Foreskin keratinocyte (primary cell): ENCODE measurements at places on chromosomes 11 and 22. TPM values are rescaled to one million over a fixed set of nuclear protein-coding genes. Genes with fewer than 3 reads are reported as not detected.

DNA sequence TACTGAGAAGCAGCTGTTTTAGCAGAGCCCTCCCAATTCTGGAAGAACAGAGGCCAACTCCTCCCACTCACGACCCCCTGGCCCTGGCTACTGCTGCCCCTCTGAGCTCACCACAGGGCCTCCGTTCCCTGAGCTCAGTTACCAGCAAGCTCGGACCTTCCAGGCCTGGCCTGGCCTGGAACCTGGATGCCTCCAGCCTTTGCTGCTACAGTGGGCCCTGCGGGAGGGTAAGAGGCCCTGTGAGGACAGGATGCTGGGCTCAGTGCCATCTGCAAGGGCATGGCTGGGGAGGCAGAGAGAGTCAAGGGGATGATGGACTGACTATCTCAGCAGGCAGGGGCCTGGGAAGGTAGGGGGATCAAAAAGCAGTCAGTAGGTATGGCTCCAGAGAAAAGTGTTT, 209.9 kb upstream of the NCAM1 start:
- DNase-seq = no peak

GRCh38 chr11:122358292-122358691, 242.3 kb upstream of the BLID start:
- no peak for DNase-seq

The CARD10 gene
- total RNA-seq = 116 and 130 TPM in 2 replicates

- DNase-seq = no peak
These were observed at the start of gene SSTR3 for GRCh38 chr22:37212174-37212906. TSS of gene SSTR3 (minus strand) at chr22:37212477. CDS start at chr22:37207803, 4,674 bp downstream.

GRCh38 chr11:23079382-23079813, 219.1 kb upstream of the CCDC179 start:
- no peak for DNase-seq

DNA sequence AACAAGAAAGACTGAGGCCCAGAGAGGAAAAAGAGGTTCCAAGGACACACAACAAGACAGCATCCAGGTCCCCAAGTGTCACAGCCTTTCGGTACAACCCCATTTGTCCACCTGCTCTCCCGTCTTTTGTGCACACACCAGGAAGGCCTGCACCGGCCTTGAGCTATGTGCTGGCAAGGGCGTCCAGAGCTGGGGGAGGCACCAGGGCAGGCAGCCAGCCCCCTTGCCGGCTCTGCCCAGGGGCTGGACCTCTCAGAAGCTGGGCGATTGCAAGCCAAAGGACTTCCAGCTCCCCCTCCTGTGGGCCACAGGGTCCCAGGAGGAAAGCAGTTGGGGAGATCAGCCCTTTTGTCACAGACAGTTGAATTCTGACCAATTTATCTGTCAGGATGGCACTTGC, 210.5 kb downstream of the MN1 start:
- no peak for DNase-seq

DNA sequence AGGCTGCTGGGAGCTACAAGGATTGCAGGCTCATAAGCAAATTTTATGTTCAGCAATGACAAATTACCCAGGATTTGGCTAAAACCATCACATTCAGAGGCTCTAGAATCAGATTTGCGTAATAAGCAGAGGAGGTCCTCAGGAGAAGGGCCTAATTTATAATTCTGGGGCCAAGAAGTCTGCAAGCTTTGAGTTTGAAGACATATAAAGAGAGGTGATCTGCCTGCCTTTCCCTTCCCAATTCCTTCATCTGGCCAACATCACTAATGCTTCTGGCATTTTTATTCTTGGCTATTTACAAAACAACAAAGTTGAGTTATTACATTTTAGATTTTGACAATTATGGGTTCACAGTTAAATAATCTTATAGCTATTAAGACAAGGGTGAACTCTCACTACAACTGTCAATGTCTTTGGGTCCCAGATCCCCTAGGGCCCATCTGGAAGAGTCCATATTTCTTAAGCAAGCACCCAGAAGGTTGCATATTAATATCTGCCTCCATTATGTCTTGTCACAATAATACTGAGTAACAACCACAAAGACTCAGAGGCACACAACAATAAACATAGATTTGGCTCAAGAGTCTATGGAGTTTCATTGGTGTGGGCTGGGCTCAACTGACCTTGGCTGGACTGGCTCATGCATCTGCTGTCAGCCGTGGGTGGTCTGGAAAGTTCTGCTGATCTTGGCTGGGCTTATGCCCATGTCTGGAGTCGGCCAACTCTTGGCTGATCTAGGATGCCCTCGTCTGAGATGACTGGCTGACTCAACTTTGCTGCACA, 67.2 kb upstream of the CD82 start:
- no peak for DNase-seq

DNA sequence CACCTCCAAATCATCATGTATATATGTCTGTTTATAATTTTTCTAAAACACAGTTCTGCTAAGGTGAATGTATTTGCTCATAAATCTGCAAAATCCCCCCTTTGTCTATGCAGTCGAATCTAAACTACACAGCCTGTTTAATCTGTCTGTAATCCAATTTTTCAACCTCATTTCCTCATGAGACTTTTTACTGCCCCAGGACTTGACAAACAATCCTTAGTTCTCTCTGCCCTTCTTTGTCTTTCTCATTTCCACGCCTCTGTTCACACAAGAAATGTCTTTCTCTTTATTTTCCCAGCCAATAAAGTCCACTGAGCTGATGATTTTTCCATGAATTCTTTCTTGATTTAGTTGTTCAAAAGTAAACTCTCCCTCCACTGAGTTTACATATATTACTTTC, 1154.3 kb downstream of the FAM181B start:
- no peak for DNase-seq

DNA sequence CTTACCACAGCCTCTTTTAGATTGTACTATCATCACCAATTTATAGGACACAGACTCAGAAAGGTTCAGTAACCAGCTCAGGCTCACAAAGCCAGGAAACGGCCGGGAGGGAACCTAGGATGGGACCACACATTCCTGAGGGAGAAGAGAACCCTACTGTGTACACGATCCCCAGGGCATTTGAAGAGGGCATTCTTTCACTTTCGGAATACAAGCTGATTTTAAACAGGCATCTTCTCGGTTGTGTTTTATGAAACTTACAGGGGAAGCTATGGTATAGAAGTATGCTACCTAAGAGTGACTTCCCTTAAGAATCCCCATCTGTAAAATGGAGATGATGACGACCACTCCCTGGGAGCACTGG, 19.0 kb downstream of the SMCO4 start:
- no peak for DNase-seq

DNA sequence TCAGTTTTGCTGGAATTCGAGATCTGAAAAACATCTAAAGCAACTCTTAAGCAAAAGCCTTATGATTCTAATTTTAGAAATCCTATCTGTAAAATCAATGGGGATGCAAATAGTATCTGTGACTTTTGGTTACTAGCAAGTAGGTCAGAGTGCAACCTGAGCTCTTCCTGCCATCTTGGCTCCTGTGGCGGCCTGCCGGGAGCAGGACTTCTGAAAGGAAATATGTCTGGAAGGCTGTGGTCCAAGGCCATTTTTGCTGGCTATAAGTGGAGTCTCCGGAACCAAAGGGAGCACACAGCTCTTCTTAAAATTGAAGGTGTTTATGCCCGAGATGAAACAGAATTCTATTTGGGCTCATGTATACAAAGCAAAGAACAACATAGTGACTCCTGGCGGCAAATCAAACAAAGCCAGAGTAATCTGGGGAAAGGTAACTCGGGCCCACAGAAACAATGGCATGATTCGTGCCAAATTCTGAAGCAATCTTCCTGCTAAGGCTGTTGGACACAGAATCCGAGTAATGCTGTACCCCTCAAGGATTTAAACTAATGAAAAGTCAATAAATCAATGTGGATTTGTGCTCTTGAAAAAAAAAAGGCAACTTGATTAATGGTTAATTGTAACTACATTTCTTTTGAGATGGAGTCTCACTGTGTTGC, 1.7 kb downstream of the SAMM50 start:
- DNase-seq = no peak

- no peak for DNase-seq
These were observed 14.6 kb upstream of the SGSM1 start for GRCh38 chr22:24791362-24791761.

The RPL3 gene
- 1,748 and 1,956 TPM in 2 replicates for total RNA-seq

- no peak for DNase-seq
These were observed 26.0 kb downstream of the MUC2 start for GRCh38 chr11:1100417-1101245.

- DNase-seq = no peak
These were observed 27.7 kb upstream of the RRM1 start for GRCh38 chr11:4066910-4067309.

The HBB gene
- total RNA-seq = not detected in 2 replicates

The A4GALT gene
- 11.7 and 16.0 TPM in 2 replicates for total RNA-seq

GRCh38 chr11:130715085-130715876, 201.0 kb downstream of the SNX19 start:
- DNase-seq = no peak

DNA sequence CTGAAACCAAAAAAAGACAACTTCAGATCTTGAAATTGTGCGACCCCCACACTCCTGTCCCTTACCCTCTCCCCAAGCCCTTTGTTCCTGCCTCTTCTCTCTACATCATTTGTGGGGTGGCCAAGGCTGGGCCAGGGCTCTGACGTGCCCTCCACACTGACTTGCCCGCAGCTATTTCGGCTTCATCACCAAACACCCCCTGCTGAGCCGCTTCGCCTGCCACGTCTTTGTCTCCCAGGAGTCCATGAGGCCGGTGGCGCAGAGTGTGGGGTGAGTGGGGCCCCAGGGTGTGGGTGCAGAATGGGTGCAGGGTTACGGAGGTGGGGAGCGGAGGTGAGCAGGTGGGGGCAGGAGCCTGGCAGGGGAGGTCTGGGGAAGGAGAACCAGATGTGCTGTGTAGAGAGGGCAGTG, 9.5 kb downstream of the MAPK8IP2 start:
- no peak for DNase-seq

DNA sequence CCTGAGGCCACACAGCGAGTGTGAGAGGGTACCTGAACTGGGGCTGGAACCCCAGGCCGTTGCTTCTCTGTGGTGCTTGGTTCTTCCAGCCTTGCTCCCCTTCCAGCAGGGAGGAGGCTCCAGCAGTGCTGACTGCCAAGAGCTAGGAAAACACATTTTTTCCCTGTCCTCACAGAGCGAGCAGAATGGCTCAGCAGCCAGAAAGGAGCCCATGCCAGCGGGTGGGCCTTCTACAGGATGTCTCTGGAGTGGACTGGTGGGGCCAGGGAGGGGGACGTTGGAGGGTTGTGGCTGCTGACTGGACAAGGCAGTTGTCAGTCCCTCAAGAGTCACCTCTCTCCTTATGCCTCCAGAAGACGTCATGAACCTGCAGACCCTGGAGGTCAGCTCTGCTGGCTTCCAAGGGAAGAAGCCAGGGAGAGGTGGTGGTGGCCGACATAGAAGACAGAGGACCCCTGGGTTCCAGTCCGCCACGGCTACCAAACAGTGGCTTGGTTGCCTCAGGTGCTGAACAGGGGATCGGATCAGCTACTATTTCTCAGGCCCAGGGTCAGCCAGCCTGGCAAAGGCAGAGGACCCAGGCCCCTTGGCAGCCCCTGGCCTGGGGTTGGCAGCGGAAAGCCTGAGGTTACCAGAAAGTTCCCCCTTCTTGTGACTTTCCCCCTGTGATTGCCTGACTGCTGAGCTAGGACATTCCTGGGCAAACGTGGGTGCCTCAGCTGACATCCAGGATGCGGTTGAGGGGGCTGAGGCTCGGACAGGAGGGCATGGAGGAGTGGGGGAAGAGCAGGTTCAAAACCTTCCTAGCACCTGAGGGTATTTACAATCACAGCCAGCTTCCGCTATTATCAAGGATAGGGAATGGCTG, 3.7 kb downstream of the MAFF start:
- no peak for DNase-seq

DNA sequence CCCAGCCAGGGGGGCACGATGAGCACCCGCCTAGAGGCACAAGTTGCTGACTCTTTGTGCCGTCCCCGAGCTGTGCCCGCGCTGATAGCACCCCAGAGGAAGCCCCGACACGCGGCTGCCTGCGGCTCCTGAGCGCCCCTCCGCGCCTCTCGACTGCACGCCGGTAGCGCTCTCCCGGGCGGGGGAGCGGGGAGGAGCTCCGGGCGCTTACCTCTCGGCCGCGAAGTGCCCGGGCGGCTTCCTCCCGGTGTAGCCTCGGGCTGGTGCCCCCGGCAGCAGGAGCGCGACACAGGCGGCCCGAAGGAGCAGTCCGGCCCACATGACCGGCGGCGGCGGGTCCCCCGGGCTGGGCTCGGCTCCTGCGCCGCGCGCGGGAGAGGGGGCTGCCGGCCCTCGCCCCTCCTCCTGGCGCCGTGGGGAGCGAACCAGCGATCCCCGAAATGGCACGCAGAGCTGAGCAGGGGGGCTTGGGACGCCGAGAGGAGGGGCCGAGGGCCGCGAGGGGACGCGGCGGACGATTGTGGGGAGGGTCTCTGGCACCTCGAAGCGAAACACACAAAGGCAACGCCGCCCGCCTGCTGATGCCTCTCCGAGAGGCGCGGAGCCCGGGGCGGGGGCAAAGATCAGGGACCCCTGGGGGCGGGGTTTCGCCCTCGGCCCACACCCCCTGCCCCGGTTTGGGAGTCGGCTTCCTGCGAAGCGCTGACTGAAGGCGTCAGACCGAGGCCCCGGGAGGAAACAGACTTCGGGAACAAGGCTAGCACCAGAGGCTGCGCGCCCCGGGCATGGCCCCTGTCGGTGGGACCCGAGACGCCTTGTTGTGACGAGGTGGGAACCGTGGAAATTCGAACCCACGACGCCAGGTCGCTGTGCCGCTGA, at the start of gene VWCE:
Gene VWCE (minus strand): TSS at position 600 of the 879 bp plus-strand sequence. CDS start 279 bp downstream, at position 321.
- peak; percentile 36 for DNase-seq
